ENCODE measurements at places on chromosomes 1 and 21.
A peak's percentile ranks its signal among the peaks of the same experiment; 100 is the strongest.

GRCh38 chr1:64953241-64953640 is 13.1 kb downstream of the JAK1 start:
- DNase-seq: no peak

DNA sequence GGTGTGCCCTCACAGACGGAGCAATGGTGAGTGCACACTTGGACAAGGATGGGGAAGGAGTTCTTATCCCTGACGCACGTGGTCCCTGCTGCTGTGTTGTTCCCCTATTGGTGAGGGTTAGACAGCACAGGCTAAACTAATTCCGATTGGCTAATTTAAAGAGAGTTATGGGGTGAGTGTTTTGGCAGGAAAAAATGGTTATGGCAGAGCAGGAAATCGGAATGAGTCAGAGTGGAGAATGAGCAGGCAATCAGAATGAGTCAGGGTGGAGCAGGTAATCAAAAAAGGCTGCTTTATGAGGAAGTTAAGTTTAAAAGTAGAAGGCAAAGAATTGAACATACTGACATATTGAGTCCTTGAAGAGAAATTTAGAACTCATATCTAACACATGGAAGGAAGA is 100.5 kb downstream of the NGF start:
- peak; percentile 32 for DNase-seq

GRCh38 chr21:37828556-37828955 is 87.7 kb downstream of the KCNJ6 start:
- DNase-seq: no peak

DNA sequence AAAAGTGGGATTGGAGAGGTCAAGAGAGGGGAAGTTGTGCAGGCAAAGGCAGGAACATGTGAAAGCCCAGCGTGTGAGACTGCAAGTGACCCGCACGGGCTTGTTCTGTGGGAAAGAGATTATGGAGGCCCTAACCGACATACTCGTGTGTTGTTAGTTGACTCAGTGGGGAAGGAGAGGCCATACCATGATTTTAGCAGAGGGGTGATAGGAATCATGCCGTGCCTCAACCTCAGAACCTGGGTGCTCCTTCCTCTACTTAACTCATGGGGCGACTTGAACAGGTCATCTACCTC is 19.3 kb downstream of the PGLYRP3 start:
- no peak for DNase-seq

GRCh38 chr1:161836018-161836417 is 69.9 kb downstream of the ATF6 start:
- peak; percentile 70 for DNase-seq

DNA sequence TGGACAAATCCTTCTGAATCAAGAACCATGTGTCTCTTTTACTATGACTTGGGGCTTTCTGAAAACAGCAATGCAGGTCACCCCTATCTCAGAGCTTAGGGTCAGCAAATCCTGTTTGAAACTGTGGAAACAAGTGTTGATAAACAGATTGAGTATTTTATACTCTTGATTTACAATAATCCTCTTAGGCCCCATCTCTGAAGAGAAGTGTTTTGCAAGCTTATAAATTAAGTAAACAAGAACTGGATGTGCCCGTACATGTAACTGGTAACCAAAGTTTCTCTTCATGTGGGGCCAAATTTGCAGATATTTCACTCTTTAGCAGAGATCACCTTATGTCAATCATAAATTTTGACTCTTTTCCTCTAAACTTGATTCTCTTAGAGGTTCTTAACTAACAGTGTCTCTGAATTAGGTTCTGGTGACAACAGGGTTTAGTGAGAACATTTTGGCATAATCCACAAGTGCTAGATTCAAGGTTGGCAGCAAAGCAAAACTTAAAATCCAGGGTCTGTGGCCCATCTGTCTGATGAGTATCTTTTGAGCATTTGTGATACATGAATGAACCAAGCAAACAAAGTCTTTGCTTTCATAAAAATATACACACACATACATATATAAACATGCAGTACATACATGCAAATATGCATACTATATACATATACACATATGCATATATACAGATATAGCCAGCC is 183.0 kb upstream of the HOOK1 start:
- no peak for DNase-seq

DNA sequence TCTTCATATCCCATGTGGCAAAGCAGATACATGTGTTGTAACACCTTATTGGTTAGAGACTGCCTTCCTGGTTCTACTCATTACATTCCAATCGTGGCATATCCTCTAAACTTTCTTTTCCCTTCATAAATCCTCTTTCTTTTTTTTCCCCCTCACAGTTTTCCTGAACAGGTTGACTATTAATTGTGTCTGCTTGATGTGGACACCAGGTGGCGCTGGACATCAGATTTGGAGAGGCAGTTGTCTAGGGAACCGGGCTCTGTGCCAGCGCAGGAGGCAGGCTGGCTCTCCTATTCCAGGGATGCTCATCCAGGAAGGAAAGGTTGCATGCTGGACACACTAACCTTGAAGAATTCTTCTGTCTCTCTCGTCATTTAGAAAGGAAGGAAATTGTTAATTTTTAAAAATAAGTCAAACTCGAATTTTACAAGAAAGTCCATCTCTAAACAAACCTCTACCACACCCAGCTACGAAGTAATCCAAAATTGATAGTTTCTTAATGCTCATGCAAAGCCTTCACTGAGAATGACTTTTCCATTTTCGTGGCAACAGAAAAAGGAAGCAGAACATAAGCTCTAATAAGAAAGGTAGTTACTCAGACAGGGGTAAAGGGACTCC is 59.4 kb upstream of the ASB17 start:
- peak; percentile 75 for DNase-seq

DNA sequence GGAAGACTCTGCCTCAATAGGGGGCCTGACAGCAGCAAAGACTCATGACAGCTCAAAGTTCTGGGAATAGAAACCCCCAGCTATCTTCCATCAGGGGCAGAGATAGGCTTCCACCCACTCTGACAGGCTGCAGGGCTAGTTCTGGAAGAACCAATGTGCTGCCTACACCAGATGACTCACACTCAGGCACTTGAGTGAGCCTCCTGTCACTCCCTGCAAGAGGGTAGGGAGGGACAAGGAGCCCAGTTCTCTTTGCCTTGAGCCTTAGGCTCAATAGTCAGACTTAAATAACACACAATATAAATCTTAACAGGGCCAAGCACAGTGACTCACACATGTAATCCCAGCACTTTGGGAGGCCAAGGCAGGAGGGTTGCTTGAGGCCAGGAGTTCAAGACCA is 386.4 kb downstream of the HHAT start:
- no peak for DNase-seq

DNA sequence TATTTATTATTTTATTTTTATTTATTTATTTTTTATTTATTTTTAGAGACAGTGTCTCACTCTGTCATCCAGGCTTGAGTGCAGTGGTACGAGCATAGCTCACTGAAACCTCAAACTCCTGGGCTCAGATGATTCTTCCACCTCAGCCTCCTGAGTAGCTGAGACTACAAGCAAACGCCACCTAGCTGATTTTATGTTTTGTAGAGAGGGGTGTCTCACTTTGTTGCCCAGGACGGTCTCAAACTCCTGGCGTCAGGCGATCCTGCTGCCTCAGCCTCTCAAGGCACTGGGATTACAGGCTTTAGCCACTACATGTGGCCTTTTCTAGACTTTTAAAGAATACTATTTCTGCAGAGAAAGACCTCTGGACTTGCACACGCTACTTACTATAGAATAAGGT is 61.3 kb upstream of the C1orf53 start:
- DNase-seq: no peak

GRCh38 chr1:203069030-203069747 is 16.6 kb downstream of the MYOG start:
- DNase-seq: no peak

DNA sequence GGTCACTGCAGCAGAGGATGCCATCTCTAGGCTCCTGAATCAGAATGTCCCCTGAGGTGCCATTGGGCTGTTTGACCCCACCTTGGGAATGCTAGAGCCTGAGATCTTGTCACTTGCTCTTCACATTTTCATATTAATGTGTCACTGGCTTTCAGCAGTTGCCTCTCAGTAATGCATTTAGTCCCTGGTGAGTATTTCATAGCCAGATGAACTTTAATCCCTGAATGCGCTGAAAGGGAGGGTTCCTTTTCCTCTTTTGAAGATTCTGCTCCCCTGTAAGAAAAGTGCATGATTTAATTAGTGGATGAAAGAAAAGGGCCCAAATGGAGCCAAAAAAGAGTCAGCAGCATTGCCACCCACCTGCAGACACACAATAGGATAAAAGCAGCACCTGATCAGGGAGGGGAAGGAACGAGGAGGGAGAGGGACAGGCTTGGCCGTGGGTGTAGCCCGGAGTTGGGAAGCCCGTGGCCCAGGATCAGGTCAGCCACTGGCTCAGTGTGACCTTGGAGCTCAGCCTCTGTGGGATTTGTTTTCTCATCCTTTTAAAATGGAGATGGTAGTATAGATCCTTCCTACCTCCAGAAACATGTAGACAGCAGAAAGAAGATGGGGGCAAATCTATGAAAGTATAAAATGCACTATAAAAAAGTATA is 31.1 kb downstream of the ROR1 start:
- no peak for DNase-seq

DNA sequence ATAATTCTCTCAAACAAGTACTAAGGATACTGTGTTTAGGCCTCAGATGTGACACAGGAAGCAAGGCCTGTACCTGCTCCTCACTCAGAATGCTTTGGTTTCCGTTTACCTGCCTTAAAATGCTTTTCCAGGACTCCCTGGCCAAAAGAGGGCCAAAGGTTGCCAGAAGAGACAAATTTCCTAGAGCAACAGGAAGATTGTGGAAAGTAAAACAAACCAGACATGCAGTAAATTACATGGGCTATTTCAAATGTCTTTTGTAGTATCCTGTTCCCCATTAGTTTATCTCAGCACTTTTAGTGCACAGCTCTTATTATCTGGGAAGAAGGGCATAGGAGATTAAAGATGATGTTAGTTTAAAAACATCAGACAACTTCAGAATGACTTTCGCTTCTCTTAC is 280.0 kb downstream of the NFIA start:
- DNase-seq: no peak

- no peak for DNase-seq
Measured at GRCh38 chr1:150280138-150280707, 2.1 kb upstream of the CIART start.

- DNase-seq: peak; percentile 49
Measured at GRCh38 chr1:231420299-231420958, 1.7 kb downstream of the EGLN1 start.

GRCh38 chr1:149962039-149962647 is 25.5 kb upstream of the MTMR11 start:
- DNase-seq: peak; percentile 84

DNA sequence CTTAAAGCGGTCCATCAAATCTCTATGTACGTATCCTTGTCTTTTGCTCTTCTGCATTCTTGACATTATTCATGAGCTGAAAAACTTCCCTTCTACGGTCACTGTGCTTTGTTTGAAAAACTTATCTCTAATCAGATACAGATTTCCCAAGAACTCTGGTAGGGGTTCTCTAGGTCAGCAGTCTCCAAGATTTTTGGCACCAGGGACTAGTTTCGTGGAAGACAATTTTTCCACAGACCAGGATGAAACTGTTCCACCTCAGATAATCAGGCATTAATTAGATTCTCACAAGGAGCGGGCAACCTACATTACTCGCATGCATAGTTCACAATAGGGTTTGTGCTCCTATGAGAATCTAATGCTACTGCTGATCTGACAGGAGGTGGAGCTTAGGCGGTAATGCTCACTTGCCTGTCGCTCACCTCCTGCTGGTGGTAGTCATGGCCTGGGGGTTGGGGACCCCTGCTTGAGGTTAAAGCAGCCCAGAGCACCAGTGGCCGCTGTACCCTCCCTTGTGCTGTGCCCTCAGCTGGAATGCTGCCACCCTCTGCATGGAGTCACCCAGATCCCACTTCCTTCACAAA is 30.8 kb downstream of the AK2 start:
- DNase-seq: no peak
